ENCODE measurements at places on chromosomes 7 and 10. TPM values are rescaled to one million over a fixed set of nuclear protein-coding genes. Genes with fewer than 3 reads are reported as not detected.

Gene PRF1
- polyA plus RNA-seq: 3.8 TPM

DNA sequence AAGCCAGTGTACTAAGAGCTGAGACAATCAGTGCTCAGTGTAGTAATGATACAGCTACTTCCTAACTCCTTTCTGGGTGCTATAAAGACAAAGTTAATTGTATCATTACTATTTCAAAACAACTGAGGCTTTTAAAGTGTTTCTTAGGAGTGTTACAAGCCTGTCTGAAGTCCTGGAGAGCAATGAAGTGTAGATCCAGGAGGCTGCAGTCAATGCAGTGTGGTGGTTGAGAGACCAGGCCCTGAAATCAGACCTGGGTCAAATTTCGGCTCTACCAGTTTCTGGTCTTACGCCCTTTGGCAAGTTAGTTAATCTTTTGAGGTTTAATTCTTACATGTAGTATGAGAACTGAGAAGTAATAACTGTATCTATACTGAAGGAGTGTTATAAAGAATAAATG, 387.0 kb downstream of the SDK1 start:
- no peaks in the 10 kb centered on the region for H3K36me3 ChIP-seq
- no peak for DNase-seq
- H3K27ac ChIP-seq: no peak overlapping the region
- no peaks in the 10 kb centered on the region for H3K4me1 ChIP-seq
- no peak overlapping the region for H3K4me3 ChIP-seq

DNA sequence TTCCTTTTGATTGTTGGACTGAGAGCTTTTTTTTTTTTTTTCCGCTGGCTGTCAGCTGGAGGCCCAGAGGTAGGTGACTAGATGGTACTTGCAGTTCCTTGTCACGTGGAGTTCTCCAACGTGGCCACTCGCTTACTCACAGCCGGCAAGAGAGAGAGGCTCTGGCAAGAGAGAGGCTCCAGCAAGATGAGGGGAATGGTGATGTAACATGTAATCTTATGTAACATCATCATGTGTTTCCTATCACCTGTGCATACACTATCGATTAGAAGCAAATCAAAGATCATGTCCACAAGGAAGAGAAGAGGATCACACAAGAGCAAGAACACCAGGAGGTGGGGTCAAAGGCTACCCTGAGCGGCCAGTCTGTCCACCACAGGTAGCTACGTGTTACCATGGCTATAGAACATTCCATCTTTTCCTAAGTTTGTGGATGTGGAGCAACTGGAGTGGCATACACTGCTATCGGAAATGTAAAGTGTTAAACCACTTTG, 4.0 kb upstream of the BORCS7 start:
- H3K4me1 ChIP-seq: no peaks in the 10 kb centered on the region
- H3K27me3 ChIP-seq: no peaks in the 10 kb centered on the region
- DNase-seq: no peak

DNA sequence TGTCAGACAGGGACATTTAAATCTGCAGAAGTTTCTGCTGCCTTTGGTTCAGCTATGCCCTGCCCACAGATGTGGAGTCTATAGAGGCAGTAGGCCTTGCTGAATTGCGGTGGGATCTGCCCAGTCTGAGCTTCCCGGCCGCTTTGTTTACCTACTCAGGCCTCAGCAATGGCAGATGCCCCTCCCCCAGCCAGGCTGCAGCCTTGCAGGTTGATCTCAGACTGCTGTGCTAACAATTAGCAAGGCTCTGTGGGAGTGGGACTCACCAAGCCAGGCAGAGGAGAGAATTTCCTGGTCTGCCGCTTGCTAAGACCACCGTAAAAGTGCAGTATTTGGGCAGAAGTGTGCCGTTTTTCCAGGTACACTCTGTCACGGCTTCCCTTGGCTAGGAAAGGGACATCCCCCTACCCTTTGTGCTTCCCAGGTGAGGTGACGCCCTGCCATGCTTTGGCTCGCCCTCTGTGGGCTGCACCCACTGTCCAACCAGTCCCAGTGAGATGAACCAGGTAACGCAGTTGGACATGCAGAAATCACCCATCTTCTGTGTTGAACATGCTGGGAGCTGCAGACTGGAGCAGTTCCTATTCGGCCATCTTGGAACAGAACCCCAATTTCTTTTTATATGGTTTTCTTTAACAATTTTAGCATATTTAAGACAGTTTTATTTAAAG, 28.4 kb upstream of the VWDE start:
- H3K4me1 ChIP-seq: no peaks in the 10 kb centered on the region
- peaks cover 11% of the 10 kb centered on the region for H3K27me3 ChIP-seq
- H3K36me3 ChIP-seq: no peaks in the 10 kb centered on the region
- no peak for DNase-seq
- H3K27ac ChIP-seq: no peak overlapping the region
- no peak overlapping the region for H3K4me3 ChIP-seq

DNA sequence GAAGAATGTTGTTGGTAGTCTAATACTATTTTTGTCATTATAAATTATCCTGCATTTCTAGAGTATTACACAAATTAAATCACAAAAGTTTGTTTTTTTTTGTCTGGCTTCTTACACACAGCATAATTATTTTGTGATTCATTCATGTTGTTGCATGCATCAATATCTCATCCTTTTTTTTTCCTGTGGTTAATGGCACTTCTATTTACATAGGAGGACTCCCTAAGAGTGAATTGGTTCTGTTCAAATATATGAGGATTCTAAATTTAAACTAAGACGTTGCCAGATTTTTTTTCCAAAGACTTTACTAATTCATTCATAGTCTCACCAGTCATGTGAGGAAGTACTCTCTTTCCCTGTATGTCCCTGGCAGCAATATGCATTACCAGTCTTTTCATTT, 303.3 kb downstream of the GPR37 start:
- no peak overlapping the region for H3K27ac ChIP-seq
- no peaks in the 10 kb centered on the region for H3K36me3 ChIP-seq
- H3K27me3 ChIP-seq: no peaks in the 10 kb centered on the region
- DNase-seq: no peak
- no peak overlapping the region for H3K4me3 ChIP-seq
- H3K4me1 ChIP-seq: no peaks in the 10 kb centered on the region

DNA sequence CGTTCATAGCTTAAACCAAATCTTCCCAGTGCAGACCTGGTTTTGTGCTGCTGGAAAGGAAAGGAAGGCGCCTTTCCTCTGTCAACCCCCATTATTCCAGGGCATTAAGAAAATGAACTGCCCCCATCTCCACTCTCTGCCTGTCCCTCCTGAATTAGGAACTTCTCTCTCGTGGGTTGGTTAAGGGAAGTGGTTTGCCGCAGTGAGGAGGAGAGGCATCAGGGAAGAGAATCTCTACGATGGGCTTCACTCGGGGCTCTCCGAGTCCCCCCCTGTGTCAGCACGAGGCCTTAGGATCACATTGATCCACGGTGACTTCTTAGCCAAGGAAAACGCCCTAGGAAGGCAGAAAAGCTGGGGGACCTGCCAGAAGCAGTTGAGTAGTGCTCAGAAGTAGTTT, 53.9 kb upstream of the LYZL2 start:
- H3K4me3 ChIP-seq: no peak overlapping the region
